ENCODE measurements at places on chromosomes 3 and 15.

DNA sequence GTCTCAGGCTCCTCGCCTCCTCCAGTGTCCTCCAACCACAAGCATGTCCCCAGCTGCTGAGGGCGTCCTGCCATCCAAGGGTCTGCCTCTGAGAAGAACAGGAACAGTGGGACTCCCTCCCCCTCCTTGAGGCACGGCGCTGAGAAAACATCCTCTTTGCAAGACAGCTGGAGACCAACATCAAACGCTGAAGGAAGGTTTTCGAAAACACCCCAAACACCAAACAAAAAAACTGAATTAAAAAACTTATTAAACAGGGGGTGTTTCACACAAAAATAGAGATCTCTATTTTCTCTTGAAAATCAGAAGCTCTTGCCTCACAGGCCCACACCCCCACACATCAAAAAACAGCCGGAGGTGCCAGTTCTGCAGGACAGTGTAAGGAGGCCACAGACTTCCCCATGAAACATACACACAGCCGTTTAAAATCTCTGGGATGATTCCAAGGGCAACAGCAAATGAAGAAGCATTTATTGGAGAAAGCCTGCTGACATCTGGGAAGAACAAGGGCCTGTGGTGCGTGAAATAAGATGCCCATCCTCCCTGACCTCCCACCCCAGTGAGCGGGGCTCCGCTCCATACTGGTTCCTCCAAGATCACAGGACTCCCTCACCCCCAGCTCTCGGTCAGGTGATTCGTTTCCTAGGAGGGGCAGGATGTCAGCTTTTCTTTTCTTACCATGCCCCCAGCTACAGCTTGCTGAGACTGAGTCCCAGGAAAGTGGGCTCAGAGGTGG, 71.3 kb downstream of the NUP210 start:
- peak; percentile 37 for DNase-seq

DNA sequence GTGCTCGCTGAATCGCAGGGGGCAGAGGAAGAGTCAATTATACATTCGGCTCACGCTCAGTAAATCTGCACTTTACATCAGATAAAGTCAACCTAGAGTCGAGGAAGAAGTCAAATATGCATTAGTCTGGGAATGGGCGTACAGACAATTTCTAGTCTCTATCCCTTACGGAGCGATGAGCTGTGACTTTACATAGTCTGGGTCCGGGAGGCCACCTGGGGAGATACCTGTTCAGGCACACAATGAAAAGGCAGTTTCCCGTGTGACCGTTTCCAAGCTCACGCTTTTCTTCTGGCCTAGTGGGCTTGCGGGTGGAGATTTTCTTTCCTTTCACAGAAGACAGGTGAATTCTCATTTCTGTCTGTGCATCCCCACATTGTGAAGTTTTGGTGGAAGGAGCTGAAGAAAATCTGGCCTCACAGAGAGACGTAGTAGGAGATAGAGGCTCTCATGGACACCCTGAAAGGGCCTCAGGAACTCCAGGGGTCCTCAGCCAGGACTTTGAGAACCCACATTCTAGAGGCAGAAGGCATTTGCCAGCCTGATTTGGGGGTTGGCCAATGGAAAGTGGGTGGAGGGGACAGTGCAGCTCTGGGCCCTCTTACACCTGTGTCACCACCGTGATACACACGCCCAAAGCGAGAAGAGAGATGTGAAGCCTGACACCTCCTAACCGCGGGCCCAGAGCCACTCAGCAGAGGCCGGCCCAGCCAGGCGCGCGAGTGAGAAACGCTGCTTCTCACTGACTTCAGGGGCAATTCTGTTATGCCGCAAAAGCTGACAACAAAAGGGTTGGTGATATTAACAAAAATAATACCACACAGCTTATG, 10.7 kb upstream of the OCA2 start:
- DNase-seq, result no peak

DNA sequence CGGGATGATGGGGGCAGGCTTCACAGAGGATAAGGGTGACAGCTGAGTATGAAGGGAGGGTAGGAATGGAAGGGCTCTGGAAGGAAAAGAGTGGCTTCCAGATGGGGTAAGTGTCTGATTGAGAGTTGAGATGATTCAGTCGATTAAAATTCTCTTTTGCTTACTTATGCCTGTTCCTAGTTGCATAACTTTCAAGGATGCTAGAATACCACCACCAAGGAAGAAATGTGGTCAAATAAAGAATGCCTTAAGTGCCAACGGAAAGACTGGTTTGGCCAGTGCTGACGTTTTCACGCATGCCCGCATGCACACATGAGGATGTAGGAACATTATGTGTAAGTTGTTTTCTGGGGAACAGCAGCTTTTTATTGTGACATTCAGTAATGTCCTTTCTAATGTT, 263.4 kb upstream of the WNT5A start:
- no peak for DNase-seq

DNA sequence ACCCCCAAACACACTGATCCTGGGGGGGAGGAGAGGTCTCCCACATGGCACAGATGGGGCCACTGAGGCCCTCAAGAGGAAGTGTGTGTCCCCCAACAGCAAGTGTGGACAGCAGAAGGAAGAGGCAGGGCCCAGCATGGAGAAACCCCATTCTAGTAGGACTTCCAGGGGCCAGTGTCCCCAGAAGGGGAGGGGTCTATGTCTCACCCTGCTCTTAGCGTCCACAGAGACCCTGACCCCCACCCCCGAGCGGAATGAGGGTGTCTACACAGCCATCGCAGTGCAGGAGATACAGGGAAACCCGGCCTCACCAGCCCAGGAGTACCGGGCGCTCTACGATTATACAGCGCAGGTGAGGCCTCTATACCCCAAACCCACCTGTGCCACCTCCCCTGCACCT, 35.3 kb downstream of the TSPAN3 start:
- no peak for DNase-seq

DNA sequence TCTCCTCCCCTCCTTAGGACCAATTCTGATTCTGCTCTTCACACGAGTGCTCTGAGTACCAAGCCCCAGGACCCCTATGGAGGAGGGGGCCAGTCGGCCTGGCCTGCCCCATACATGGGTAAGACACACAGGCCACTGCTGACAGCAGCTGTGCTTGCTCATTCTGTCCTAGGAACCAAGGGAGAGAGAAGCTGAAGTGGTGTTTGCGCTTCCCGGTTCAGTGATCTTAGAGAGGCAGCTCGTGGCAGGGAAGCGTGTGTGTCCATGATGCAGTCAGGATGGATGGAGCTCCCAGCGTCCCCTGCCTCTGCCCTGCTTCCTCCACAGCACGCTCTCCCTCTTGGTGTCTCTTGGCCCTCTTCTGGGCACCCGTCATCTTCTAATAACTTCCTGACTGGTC, 77.6 kb downstream of the CRTC3 start:
- no peak for DNase-seq

DNA sequence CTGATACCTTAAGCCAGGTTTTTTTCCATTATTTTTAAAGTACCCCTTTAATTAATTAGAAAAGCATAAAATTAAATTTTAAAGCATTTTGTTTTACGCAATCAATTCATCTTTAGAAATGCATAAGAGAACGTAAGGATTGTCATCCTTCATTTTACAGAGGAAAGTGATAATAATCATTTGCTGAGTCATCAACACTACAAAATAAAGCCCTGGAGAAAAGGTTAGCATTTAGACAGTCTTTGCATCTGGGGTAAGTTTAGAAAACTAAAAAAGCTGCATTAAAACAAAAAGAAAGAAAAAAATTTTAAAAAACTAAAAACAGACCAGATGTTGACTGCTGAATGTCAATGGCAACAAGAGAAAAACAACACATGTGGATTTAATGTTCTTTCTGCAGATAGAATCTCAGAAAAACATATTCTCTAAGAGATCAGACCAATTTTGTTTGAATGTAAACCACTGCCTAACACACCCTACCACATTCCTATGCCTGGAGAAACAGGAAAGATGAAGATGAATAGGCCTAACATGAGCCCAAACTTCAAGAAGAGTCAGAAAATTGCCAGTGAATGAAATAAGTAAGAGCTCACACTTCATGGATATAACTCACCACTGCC, 59.9 kb downstream of the SUCNR1 start:
- no peak for DNase-seq

- no peak for DNase-seq
These were observed 3.7 kb upstream of the NGRN start for GRCh38 chr15:90261811-90262210.

Data from renal cortex interstitium (tissue), 15 donors.